ENCODE measurements at places on chromosomes 6 and 20.

GRCh38 chr6:108944071-108944470 lies 95.8 kb downstream of the ARMC2 start:
- no peak for DNase-seq

DNA sequence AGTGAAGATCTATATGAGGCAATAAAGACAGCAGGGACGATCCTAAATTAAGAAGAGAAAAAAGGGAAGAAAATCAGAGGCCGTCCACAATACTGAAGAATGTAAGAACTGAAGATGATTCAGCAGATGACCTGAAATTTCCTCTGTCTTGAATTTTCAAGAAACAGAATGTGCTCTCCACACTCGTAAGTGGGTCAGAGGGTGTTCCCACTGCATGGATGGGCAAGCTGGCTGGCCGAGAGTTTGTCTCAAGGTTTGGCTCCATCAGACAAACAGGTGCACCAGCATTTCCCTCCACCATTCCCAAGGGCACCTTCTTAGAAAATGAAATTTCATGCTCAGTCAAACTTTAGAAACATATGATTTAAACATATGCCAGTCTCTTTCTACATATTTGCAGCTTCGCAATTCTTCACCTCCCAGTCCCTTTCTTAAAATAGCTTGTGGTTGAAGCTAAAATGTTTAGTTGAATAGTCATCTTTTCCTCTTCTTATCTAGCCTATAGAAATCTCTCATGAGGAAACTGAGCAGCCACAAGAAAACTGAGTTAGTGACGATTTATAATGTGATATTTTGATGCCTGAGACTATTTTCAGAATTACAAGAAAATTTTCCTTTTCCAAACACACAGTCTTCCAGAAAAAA lies 576.4 kb downstream of the PRKN start:
- no peak for DNase-seq

DNA sequence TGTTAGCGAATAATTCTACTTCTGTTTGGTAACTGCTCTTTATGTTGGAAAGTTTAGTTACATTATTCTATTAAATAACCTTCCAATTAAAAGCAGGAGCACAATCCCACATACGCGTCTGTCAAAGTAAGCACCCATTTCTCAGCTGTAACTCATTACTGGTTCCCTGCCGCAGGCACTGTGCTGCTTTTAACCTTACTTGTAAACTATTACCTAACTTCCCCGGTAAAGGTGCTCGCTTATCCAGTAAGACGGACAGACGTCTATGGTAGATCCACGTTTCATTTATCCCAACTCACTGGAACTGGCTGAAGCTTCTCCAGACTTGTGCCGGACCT lies 529 bp upstream of the ENPP4 start:
- no peak for DNase-seq

DNA sequence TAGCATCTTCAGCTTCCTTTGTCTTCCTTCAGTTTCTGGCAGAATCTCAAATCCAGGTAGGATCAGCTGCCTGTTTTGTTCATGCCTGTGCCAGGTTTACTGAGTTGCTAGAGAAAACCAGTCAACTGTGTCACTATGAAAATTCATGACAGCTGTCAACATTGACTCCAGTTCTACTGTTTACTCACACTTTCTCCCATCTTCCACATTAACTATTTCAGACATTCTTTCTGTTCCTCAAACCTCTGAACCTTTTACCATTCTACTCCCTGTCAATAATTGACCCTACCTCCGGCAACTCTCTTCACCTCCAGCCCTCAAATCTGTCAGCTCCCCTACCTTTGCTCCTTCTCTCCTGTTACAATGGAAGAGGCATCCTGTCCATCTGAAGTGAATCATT lies 8.5 kb downstream of the ENPP4 start:
- peak; percentile 14 for DNase-seq

DNA sequence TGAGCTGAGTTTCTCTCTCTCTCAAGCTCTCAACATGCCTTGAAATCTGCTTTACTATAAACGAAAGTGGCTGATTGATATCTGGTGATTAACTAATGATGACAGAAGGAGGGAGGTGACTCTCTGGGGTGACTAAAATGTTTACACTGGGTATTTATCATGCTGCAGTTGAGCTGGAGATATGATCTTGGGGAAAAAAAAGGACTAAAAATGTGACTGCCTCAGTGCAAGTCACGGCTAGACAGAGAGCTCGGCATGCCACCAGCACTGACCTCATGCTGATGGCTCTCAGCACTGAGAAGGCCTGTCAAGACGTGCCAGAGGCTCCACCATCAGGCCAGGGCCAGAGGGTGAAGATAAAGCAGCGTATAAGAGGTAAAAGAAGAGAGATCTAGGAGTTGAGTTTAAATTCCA lies 103.1 kb upstream of the SPACA1 start:
- DNase-seq = no peak
